ENCODE measurements at places on chromosomes 12 and 14.
A peak's percentile ranks its signal among the peaks of the same experiment; 100 is the strongest.

DNA sequence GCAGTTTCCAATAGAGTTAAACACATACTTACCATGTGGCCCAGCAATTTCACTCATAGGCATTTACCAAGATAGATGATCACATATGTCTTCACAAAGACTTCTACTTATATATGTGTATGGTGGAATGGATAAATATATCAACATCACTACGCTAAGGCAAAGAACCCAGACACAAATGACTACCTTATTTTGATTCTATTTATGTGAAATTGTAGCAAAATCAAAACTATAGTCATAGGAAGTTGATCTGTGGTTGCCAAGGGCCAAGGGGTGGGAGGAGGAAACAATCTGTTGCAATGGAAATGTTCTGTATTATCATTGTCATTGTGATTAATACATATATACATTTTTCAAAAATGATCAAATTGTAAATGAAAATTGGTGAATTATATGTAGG, 47.7 kb upstream of the ANP32D start:
- DNase-seq: no peak

- peak; percentile 52 for DNase-seq
Measured at GRCh38 chr12:120231316-120232011, 30.6 kb upstream of the RPLP0 start.

- no peak for DNase-seq
Measured at GRCh38 chr14:29163109-29163508, 396.5 kb downstream of the FOXG1 start.

- no peak for DNase-seq
Measured at GRCh38 chr12:1328391-1328790, 266.0 kb downstream of the FBXL14 start.

GRCh38 chr14:103679351-103679750, 35.9 kb downstream of the XRCC3 start:
- no peak for DNase-seq

- DNase-seq: no peak
Measured at GRCh38 chr12:46377678-46378077, 5.1 kb upstream of the SLC38A2 start.

DNA sequence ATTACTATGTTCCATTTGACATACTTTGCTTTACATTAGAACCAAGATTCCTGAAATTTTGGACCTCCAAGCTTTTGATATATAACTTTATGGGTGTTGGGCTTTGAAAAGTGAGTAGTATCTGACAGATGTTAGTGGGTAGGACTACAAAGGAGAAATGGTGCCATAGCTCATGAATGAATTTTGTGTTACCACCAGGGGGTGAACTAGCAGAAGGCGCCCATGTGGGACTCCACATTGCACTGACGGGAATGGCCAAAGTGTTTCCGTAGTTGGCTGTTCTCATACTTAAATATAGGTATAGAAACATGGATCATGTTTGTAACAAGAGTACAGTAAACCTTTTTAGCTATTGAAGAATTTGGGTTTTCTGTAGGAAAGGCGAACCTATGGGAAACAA, 337.5 kb downstream of the FLRT2 start:
- DNase-seq: no peak

- no peak for DNase-seq
Measured at GRCh38 chr12:76757694-76758093, 6.2 kb upstream of the ZDHHC17 start.

- no peak for DNase-seq
Measured at GRCh38 chr12:25056011-25056410, 107.1 kb upstream of the BCAT1 start.

- DNase-seq: no peak
Measured at GRCh38 chr12:97513950-97514349, 51.3 kb downstream of the RMST start.

DNA sequence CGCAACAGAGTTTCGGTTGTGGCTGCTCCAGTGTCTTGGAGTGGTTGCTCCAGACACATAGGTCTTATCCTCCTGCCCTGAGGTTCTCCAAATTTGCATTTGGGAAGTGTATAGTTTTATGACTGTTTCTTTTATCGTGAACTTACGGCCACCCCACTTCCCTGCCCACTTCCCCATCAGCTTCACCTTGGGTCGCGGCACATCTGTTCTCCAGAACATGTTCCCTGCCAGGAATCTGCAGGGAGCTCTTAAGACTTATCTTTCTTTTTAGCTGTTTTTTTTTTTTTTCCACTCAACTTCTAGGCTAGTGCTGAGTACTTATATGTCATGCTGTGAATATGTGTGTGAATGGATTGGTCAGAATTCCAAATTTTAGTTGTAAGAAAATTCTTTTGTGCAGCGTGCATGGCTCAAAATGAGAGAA, 75.4 kb downstream of the ETV6 start:
- no peak for DNase-seq

GRCh38 chr12:12451098-12451497, 94.2 kb downstream of the BORCS5 start:
- no peak for DNase-seq

GRCh38 chr12:128797119-128798118, 26.3 kb downstream of the SLC15A4 start:
- no peak for DNase-seq

- no peak for DNase-seq
Measured at GRCh38 chr14:73879027-73879426, 7.6 kb upstream of the ZNF410 start.

DNA sequence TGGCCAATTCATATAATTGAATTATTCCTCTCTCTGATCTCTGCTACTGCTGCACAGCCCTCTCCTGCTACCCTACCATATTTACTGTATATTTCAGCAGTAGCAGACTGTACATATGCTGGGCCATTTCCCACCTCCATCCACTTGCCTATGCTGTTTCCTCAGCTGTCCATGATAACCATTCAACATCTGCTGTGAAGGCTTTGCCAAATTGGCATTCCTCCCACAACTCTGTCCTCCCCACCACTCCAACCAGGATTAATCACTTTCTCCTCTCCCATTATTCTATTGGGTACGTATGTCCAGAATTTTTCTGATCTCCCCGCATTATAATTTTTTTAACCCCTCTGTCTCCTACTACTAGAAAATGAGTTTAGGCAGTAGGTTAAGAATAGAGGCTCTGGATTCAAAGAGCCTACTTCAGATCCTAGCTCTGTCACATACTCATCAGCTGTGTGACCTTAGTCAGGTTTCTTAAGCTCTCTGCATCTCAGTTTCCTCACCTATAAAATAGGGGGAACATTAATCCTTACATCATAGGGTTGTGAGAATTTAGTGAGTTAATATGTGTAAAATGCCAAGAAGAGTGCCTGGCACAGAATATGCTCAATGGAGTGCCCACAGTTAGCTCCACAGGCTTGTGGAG, 123.3 kb downstream of the KICS2 start:
- DNase-seq: no peak

DNA sequence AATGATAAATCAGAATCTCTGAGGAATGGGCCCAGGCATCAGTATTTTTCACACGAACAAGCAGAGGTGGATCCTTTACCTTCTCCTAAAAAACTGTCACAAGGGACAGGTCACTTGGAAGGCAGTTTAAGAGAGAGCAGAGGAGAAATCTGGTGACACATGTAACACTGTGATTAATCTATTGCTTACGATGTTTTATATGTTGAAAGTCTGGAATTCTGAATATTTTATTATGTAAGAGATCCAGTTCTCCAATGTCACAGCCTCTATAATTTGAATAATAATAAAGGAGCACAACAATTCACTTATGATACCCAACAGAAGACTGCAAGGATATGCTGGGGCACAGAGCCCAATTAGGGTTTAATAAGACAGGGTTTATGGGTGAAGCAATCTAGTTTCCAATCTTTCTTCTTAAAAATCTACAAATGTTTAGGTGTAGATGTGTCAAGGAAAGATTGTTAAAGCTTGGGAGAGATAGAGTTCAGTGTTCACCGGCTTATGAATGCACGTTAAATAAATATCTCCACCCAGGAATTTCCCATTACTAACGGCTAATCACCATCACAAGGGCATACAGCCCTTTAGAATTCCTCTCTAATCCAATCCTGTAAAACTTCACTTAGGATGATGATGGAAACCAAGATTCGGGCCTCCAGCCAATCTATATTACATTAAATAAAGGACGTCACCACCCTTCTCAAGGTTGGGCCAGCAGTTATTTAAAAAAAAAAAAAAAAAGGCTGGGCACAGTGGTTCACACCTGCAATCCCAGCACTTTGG, 23.4 kb downstream of the DUSP16 start:
- DNase-seq: no peak
